ENCODE measurements at places on chromosomes 1 and 21.

DNA sequence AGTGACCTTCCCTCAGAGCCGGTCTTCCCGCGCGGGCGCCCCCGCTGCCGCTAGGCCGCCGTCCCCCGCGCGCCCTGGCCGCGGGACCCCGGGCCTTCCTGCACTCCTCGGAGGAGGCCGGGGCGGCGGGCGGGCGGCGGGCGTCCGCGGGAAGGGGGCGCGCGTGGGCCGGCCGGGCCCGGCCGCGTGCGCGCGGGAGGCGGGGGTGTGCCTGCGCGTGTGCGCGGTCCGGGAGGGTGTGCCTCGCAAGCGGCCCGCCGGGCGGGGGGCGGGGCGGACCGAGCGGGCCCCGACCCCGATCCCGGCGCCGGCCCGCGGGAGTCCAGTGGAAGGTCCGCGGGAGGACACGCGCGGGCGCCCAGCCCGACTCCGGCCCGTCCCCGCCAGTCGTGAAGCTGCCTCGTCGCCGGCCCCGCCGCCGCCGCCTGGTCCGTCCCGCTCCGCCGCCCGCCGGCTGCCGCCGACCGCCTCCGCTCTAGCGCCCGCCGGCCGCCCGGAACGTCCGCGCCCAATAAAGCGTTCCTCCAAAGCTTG, 438 bp downstream of the MRPS6 start:
- peak; percentile 37 for DNase-seq

DNA sequence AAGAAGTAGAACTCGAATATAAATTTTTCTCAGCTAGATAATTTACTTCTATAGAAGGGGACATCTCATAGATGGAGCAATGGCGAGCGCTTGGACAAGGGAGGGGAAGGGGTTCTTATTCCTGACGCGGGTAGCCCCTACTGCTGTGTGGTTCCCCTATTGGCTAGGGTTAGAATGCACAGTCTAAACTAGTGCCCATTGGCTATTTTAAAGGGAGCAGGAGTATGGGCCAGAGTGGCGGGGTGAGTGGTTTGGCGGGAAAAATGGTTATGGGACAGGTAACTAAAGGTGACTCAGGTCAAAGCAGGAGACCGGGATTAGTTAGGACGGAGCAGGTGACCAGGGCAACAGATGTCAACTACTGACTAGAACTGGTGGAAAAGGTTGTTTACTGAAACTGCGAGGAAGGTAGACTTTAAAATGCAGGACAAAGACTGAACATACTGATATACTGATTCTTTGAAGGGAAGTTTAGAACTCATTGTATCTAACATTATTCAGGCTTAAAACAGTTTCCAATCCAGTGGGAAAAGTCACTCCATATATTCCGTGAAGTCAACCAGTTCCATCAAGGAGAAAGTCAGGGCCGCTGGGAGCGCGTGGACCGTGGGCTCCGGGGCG, 940 bp upstream of the ATAD3A start:
- peak; percentile 28 for DNase-seq

DNA sequence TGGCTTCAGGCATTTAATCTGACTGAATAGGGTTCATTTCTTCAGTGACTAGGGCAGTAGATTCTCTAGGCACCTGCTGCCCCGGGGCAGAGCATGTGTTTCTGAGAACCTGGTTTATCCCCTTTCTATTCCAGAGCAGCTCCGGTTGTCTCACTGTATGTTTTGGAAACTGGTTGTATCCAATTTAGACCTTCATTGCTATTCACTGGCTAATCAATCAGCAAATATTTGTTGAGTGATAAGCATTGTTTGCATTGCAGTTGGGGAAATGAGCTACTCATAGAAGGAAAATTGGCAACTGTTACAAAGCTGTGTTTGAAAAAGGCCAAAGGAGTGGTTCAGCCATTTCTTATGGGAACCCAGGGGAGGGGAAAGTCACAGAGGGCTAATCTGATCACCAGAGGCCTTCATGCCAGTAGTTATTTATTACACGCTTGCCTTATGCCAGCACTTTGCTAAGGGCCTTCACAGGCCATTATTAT, 2.9 kb downstream of the QSOX1 start:
- no peak for DNase-seq

DNA sequence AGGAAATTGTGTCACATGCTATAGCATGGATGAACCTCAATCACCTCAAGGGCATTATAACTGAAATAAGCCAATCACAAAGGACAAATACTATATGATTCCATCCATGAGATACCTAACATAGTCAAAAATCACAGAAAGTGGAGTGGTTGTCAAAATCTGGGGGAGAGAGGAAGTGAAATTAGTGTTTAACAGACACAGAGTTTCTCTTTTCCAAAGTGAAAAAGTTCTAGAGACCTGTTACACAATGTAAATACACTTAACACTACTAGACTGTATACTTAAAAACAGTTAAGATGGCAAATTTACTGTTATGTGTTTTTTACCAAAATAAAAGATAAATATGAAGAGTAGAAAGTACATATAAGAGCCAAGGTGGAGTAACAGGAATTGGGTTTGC, 31.8 kb downstream of the ZNF644 start:
- peak; percentile 68 for DNase-seq

DNA sequence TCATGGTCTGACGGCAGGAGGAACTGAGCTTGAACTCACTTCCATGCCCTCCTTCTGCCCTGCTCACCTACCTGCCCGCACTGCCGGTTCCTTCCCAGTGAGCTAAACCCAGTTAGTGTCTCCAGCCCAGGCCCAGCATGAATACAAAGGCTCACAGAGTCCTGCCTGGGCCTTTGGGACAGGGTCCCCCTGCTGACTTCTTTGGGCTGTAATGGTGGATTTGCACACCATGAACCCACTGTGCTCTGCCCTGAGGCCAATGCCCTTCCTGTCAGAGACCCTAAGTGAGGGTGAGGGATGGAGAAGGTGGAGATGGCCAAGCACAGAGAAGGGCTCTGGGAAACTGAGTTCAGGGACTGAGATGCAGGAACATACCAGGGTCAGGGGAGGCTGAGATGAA, 153.4 kb downstream of the PCP4 start:
- no peak for DNase-seq

DNA sequence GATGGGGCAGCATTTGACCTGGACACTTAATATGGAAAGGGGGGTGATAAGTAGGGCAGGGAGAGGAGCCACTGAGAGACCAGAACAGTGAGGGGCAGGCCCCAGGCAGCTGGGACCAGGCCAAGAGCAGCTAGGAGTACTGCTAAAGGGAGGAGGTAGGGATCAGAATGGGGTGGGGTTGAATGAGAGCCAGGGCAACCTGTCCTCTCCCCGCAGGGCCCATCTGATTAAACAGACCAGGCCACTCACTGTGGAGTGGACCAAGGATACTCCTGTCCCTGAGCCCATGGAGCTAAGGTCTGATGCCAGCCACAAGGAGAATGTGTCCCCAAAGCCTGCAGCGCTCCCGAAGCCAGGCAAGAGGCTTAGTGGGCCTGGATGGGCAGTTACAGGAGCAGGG, 2.1 kb downstream of the C1orf167 start:
- no peak for DNase-seq

Data from MV-4-11 (cell line).